ENCODE measurements at places on chromosomes 6 and 20. TPM values are rescaled to one million over a fixed set of nuclear protein-coding genes. Genes with fewer than 3 reads are reported as not detected.

TMEM200A gene
- 44.2 TPM for total RNA-seq

CCN5 gene
- total RNA-seq, result 21.1 TPM

FOXS1 gene
- not detected for total RNA-seq

TCF21 gene
- 8.2 TPM for total RNA-seq

MLN gene
- total RNA-seq, result not detected

GRCh38 chr6:121965739-121966138 is 433.7 kb upstream of the HSF2 start:
- H3K36me3 ChIP-seq, result no peaks in the 10 kb centered on the region
- no peaks in the 10 kb centered on the region for H3K4me1 ChIP-seq
- no peak overlapping the region for H3K27ac ChIP-seq
- H3K4me3 ChIP-seq, result no peak overlapping the region
- H3K27me3 ChIP-seq, result no peaks in the 10 kb centered on the region

DNA sequence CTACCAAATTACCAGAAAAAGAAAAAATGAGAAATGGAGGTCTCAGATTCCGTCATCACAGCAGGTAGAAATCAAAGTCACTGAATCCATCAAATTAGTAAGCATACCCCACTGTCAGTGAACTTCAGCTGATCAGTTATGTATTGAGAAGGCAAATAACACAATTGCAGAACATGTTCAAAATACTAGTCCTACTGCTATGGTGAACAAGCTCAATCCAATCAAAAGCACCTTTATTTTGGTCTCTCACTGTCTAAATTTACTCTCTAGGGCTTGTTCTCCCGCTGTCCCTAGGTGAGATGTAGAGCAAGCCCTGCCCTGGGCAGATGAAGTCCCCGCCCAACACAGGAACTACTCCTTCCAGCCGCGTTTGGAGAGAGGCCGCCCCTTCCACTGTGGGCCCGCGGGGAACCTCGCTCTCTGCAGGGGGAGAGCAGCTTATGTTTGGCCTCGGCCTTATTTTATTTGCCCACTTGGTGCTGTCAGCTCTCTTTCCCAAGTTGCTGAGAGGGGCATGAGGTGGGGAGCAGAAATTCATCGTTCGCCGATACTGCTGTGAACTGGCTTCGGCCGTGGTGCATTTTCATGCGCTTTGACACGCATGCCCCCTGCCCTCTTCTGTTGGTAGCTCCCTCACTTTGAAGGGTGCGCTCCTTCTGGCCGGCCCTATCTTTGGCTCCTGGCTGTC is 14.3 kb upstream of the MAP1LC3A start:
- H3K27ac ChIP-seq, result no peak overlapping the region
- no peaks in the 10 kb centered on the region for H3K4me1 ChIP-seq
- no peak for DNase-seq
- peaks cover 9% of the 10 kb centered on the region for H3K36me3 ChIP-seq
- no peaks in the 10 kb centered on the region for H3K27me3 ChIP-seq
- H3K4me3 ChIP-seq, result no peak overlapping the region

DNA sequence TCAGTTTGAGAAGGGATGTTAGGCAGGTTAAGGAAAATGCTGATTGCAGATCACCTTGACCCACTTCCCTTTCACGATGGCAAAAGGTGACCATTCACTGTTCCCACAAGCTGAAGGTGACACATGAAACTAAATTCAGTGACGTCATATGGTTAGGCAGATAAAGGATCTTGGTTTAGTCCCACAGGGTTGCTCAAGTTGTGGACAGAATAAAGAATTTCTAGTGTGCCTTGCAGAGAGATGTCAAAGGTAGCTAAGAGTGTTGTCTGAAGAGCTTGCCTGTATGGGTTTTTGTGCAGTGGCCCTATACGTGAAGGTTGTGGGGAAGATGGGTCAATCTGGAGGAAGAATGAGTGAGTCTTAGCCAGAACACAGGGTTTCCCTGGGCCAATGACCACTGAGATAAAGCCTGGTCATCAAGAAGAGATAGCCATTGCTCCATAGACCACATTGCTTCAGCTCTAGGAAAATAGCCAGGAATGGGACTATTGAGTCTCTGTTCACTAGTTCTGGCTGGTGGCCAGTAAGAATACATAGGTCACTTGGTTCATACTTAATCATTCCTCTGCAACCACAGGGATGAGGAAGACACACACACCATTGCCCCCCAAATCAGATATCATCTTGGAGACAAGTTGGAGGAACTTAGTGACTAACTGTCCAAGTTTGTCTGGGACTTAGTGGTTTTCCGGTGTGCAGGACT is 148.5 kb upstream of the ATXN1 start:
- peak; percentile 97 for DNase-seq
- no peak overlapping the region for H3K27ac ChIP-seq
- H3K27me3 ChIP-seq, result no peaks in the 10 kb centered on the region
- H3K4me1 ChIP-seq, result peaks cover 5% of the 10 kb centered on the region

DNA sequence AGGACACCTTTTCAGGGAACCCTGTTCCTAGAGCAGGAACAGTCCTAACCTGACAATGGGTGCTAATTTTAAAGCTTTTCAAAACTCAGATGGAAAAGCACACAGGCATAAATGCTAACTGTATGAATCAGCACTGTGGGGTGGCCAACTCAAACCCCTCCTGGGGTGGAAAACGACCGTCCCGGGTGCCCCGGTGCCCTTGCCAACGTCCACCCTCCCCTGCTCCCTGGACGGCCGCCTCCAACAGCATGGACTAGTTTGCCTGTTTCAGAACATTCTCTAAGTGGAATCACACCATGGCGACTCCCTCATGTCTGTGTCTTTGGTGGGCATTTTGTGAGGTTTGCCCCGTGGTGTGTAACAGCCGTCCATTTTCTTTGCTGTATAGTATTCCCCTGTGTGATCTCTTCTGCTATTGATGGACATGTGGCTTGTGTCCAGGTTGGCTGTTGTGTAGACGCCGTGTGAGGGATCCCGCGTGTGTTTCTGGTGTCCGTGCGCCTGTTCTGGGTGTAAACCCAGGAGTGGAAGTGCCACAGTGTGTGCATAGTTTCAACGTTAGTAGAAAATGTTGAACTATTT is 5.8 kb downstream of the COL20A1 start:
- H3K36me3 ChIP-seq, result no peaks in the 10 kb centered on the region
- no peaks in the 10 kb centered on the region for H3K4me1 ChIP-seq
- peaks cover 11% of the 10 kb centered on the region for H3K27me3 ChIP-seq
- H3K27ac ChIP-seq, result no peak overlapping the region
- H3K4me3 ChIP-seq, result no peak overlapping the region

DNA sequence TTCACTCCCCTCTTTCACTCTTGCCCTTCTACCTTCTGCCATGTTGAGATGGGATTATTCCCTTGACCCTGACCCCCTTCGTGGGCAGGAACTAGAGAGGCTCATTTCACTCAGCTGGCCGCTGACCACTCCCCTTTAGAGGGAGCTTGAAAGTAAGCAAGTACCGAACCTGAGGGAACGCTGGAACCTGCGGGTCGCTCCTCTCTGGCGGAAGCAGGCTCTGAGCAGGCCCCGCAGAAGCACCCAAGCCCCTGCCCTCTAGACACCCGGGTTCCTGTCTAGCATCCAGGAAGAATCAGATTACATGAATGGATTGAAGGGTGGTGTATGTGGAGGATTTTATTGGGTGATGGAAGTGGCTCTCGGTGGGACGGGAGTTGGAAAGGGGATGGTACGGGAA is 11.9 kb upstream of the MYCT1 start:
- no peak for DNase-seq
- H3K36me3 ChIP-seq, result no peaks in the 10 kb centered on the region
- no peak overlapping the region for H3K27ac ChIP-seq
- no peak overlapping the region for H3K4me3 ChIP-seq
- H3K27me3 ChIP-seq, result no peaks in the 10 kb centered on the region
- H3K4me1 ChIP-seq, result no peaks in the 10 kb centered on the region

DNA sequence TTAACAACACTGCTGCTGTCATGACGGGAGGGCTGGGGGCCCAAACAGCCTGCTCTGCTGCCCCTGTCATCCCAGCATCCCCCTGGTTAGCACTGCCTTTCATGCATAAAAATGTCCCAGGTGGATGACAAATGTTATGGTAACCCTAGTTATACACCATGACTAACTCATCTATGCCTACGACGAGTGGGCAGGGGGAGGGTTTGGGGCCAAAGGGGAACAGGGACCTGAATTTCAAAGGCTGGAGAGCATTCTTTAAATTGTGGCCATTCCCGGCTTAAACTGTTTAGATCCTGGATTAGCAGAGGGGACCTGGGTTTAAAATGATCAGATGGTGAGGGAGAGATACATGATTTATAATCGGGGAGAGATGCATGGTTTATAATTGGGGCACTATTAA is 24.4 kb downstream of the GNAS-AS1 start:
- H3K36me3 ChIP-seq, result no peaks in the 10 kb centered on the region
- no peak overlapping the region for H3K27ac ChIP-seq
- no peak for DNase-seq
- no peaks in the 10 kb centered on the region for H3K27me3 ChIP-seq
- no peak overlapping the region for H3K4me3 ChIP-seq

GRCh38 chr6:125008261-125008703 is 46.0 kb downstream of the RNF217 start:
- H3K27me3 ChIP-seq, result no peaks in the 10 kb centered on the region
- no peak overlapping the region for H3K27ac ChIP-seq
- peaks cover 6% of the 10 kb centered on the region for H3K4me1 ChIP-seq
- H3K36me3 ChIP-seq, result no peaks in the 10 kb centered on the region
- H3K4me3 ChIP-seq, result no peak overlapping the region

Measured in fibroblast of lung (primary cell).